ENCODE measurements at places on chromosomes 11 and 22. TPM values are rescaled to one million over a fixed set of nuclear protein-coding genes. Genes with fewer than 3 reads are reported as not detected.

Gene OR52E2
- not detected for total RNA-seq

Gene METTL15
- 10.4 TPM for total RNA-seq

Gene LARGE2
- total RNA-seq = not detected

Gene PHETA2
- 31.1 TPM for total RNA-seq

Gene NXPE1
- total RNA-seq = not detected

Gene NDUFA6
- total RNA-seq = 45.6 TPM

Gene SMIM38
- not detected for total RNA-seq

Gene VPREB1
- total RNA-seq = not detected

Gene PRG2
- not detected for total RNA-seq

Gene MRGPRX4
- total RNA-seq = 0.51 TPM

Gene MS4A6A
- total RNA-seq = 0.63 TPM

Gene CRYAB
- total RNA-seq = 0.13 TPM

Gene ZNF70
- 1.9 TPM for total RNA-seq

Gene CNGA4
- not detected for total RNA-seq

Measured in dermis microvascular lymphatic vessel endothelial cell (primary cell).